AG04449 (cell line): ENCODE measurements at places on chromosomes 3 and 15.

GRCh38 chr3:156145866-156146265 lies 25.5 kb downstream of the KCNAB1 start:
- DNase-seq = no peak

GRCh38 chr15:59436774-59437141 lies 1.2 kb upstream of the FAM81A start:
- no peak for DNase-seq

DNA sequence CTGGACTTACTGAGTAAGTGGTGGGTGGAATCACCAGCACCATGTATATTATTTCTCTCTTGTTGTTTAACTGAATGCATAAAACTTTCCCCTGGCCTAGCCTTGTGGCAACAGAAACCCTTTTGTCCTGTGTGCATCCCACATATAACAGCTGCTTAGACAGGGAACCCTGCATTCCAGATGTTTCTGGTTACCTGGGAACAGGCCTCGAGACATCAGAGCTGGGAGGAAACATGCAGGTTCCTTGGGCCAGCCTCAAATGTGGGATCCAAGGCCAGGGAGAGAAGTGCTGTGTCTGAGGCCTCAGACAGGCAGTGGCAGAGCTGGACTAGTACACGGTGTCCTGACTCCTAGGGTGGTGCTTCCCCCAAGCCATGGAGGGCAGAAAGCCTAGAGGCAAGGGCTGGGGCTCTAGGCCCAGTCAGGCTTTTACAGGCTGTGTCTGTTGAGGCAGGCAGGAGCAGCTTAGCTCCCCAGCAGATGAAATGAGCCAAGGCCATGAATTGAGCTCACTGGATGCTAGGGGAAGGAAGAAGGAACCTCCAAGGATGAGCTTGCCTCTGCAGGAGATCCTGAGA lies 57.7 kb downstream of the ITGA11 start:
- DNase-seq = no peak

GRCh38 chr3:31265646-31266428 lies 266.9 kb upstream of the STT3B start:
- no peak for DNase-seq

GRCh38 chr3:187012609-187013051 lies 82.3 kb downstream of the ST6GAL1 start:
- no peak for DNase-seq
